Stimulated activated CD4-positive, alpha-beta T cell treated with anti-CD3 and anti-CD28 coated beads, Interleukin-4, amount 100 ng/mL, for 1 hour (primary cell): ENCODE measurements at places on chromosomes 7 and 10.

DNA sequence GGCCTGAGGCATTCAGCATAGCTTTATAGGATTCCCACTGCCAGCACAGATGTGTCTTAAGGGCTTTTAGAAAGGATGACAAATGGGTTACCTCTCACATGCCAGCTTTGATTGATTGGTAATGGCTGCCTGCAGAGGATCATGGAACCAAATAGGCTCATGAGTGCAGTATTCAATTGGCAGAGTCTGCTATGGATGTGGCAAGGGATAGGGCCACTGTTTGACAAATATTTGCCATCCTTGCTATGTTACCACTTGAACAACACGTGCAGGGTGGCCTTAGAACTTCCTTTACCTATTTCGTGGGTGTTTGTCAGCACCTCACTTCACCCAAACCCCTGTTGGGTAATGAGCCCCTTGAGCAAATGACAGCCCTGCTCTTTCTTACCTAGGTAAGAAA is 139.2 kb downstream of the C10orf105 start:
- no peak for DNase-seq

- no peak for DNase-seq
Measured at GRCh38 chr10:70295321-70295720, 11.5 kb upstream of the NPFFR1 start.

DNA sequence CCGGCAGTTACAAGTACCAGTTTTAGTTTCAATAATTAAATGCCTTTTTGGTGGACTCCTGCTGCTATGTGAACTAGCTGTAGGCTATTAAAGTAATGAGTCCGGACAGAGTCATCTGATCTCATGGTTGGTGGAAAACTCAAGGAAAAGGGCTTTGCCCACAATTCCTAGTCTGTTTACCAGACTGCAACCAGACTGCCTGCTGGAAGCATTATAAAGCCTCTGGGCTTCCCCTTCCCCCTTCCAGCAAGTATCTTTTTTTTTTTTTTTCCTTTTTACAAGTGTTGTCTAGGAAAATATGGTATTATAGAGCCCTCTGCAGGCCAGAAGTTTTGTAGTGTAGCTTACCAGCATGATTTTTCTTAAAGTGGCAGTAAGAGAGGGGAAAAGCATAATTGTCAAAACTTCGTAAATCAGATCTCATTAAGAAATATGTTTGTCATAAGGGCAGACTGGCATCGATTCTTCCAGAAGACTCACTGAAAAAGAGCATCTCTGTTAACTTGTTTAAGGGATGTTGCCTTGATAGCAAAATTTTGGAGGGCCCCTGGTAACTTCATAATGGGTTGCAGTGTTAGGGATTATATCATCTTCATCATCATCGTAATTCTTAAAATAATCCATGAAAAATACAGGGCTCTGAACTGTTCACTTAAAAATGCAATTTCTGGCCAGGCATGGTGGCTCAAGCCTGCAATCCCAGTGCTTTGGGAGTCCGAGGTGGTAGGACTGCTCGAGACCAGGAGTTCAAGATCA is 181.3 kb downstream of the TAX1BP1 start:
- no peak for DNase-seq

DNA sequence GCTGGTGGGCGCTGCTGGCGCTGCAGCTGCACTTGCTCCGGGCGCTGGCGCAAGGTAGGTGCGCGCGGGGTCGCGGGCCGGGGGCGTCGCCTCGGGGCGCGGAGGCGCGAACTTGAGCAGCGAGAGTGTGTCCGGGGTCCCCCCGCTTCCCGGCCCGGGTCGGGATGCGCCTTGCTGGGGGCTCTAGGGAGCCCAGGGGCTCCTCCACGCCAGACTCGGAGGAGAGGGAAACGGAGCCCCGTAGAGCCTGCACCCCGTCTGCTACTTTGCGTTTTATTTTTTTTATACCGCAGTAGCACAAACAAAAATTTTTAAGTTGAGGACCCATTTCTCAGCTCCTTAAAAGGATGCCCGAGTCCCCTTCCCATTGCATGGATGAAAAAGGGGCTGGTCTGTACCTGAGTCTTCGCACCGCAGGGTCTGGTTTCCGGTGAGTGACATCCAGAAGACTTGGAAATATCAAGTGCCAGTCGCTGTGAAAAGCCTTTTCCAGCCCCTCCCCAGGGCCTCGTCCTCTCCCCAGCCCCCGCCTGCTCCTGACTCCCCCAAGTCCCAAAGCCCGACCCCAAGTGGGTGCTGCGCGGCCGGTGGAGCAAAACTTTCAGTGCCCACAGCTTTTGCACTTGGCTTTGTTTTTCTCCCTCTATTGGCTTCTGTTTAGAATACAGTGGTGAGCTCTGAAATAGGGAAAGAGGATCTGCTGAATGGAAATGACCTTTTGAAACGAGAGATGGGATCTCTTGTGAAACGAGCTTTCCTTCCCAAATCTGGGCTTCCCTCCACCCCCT is 973 bp downstream of the SDK1 start:
- peak; percentile 14 for DNase-seq

DNA sequence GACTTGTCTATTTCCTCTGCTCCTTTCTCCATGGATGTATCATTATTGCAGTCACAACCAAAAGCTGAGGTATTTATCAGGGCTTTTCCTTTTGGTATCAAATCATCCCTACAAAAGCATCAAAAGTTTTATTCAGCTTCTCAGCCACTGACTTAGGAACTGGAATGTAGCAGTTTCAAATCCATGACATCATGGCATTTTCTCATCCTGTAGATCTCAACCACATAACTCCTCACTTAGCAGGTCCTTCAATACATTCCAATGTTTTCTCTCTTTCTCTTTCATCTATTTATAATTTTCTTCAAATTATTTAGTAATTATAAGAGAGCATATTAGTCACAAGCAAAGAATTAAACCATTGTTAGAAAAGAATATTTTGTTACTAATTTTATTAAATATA is 537.4 kb upstream of the SORCS1 start:
- no peak for DNase-seq

- DNase-seq: no peak
Measured at GRCh38 chr7:1424041-1424440, 35.2 kb downstream of the MICALL2 start.

DNA sequence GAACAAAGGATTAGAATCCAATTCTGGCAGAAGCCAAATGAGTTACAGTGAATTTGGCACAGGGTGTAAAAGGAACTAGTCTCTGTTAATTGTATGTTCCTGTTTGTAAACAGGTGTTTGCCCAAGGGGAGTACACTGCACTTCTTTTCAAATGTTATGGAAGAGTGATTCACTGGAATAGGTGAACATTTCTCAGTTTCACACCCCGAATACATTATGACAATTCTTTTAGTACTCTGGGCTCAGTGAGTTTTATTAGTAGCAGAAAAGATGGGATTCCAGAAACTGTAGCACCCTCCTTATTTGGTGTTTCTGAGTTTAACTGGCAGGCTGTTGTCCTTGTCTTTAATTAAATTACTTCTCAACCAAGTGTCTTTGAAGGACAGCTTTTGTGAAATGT is 329.2 kb downstream of the BBS9 start:
- no peak for DNase-seq

- no peak for DNase-seq
Measured at GRCh38 chr10:70051848-70052247, 798 bp upstream of the MACROH2A2 start.

- DNase-seq: peak; percentile 76
Measured at GRCh38 chr7:100965723-100966541, 3.4 kb upstream of the MUC12 start.
